Stimulated activated CD8-positive, alpha-beta memory T cell treated with anti-CD3 and anti-CD28 coated beads, Interleukin-12 subunit alpha, Interleukin-12 subunit beta, amount 100 ng/mL, for 1 hour (primary cell): ENCODE measurements at places on chromosomes 5 and 9.

- DNase-seq = no peak
These were observed 480.8 kb downstream of the CDH12 start for GRCh38 chr5:22372376-22372775.

- no peak for DNase-seq
These were observed 218.5 kb downstream of the PLK2 start for GRCh38 chr5:58241389-58241788.

DNA sequence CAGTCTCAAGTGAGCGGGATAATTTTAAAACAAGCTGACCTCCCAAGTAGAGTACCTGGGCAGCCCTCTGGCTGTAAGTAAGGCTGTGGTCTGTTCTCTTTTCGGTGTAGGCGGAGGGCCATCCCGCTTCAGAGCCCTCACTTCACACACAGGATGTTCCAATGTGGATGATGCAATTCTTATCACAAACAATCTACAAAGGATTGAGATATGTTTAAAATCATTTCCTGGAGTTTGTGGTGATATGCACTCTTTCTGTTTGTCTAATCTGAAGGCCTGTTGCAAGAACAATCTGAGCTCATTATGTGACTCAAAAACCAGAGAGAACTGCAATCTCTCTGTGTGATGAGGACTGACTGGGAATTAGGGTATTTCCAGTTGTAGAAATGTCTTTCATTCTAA is 42.5 kb downstream of the ITGA2 start:
- DNase-seq = no peak

DNA sequence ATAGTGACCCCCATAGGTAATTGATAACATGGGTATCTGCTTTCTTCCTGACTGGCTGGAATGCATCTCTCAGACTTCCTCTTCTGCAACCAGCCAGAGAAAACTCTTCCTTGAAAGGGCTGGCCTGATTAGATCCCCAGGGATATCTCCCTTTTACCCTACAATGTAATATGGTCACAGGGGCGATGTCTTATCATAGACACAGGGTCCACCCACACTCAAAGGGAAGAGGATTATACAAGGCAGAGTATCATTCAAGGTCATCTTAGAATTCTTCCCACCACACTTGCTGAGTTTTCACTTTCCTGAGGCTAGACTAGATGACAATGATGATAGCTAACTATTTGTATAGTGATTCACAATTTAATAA is 33.2 kb downstream of the TTLL11 start:
- no peak for DNase-seq

- no peak for DNase-seq
These were observed 482 bp downstream of the TESK1 start for GRCh38 chr9:35605351-35606137.
